Renal cortical epithelial cell (primary cell): ENCODE measurements at places on chromosomes 5 and 9. TPM values are rescaled to one million over a fixed set of nuclear protein-coding genes. Genes with fewer than 3 reads are reported as not detected.

The EIF4EBP3 gene
- 0.17 and 0.80 TPM in 2 replicates for total RNA-seq

The PFN3 gene
- not detected in 2 replicates for total RNA-seq

The PIP5KL1 gene
- 0.65 and 2.1 TPM in 2 replicates for total RNA-seq

The UNC13B gene
- 32.0 and 52.7 TPM in 2 replicates for total RNA-seq

The SLC22A4 gene
- total RNA-seq: 1.6 and 8.9 TPM in 2 replicates

The ZNF454 gene
- 0.69 and 4.4 TPM in 2 replicates for total RNA-seq
